ENCODE measurements at places on chromosomes 1 and 21.

GRCh38 chr1:152125834-152126443 is 10.7 kb upstream of the TCHH start:
- no peak for DNase-seq

GRCh38 chr1:95126846-95127245 is 9.7 kb downstream of the TLCD4 start:
- DNase-seq, result no peak

DNA sequence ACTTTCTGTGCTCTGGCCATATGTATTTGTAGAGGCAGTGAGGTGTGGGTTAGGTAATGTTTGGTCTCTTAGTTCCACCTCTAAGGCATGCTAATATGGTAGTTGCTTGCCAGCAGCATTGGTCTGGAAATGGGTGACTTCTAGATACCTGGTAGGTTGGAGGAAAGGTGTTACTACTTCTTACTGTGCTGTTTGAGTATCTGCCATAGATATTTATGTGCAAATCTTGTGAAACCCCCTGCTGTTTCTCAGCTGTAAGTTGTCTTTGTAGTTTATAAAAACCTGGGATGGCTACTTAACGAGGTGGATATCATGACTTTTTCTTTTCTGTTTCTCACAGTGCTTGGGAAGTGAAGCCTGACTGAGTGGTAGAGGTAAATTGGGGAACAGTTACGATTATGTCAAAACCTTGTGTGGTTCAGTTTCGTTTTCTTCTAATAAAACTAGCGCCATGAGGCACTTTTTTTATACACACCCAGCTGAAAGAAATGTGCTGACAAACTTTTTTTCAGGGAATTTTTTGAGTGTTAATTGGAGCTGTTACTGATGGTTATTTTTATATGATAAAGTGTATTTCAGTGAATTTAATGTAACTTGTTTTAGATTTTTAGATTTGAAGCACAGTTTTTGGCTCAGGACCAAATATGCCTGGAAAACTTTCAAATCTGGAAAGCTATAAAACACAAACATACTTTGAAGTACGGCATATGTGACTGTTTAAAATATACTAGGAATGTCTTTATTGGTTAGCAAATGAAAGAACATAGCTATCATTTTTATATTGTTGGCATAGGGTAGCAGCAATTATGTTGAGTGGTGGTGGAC is 42.1 kb downstream of the CAMSAP2 start:
- peak; percentile 64 for DNase-seq

DNA sequence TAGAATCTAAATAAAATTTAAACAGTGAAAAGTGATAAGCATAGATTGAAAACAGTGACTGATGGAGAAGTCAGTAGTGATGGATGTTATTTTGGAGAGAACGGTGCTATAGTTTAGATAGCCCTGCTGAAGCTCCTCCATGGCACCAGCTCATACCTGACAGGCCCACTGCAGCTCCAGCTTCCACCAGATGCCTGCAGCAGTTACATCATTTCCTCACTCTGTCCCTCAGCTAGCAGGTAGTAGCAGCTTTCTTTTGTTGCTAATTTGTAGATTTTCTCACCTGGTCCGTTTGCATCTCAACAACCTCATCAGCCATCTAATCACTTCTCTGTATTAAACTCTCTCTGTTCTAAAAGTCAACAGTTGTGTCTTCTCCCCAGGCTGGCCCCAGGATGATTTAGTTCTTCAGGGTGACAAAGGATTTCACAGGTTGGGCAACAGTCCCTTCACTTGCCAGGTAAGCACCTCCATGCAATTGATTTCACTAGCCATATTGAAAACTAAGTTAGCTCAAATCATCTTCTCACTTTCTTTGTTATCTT is 128.3 kb downstream of the LMX1A start:
- DNase-seq, result no peak

- no peak for DNase-seq
These were observed 372.7 kb downstream of the BRINP3 start for GRCh38 chr1:190104961-190105360.

GRCh38 chr1:211356723-211357407 is 30.2 kb downstream of the TRAF5 start:
- peak; percentile 68 for DNase-seq

GRCh38 chr1:107687849-107688753 is 276.9 kb downstream of the VAV3 start:
- DNase-seq, result peak; percentile 21

- peak; percentile 48 for DNase-seq
These were observed 25.0 kb upstream of the LAPTM5 start for GRCh38 chr1:30782361-30783255.

Data from fibroblast of skin of right quadriceps (primary cell).